Testis (tissue), 5 donors: ENCODE measurements at places on chromosomes 13 and 19. TPM values are rescaled to one million over a fixed set of nuclear protein-coding genes. Genes with fewer than 3 reads are reported as not detected.

GRCh38 chr13:77896536-77896935 is 22.1 kb downstream of the EDNRB start:
- peak; percentile 44 for DNase-seq

DNA sequence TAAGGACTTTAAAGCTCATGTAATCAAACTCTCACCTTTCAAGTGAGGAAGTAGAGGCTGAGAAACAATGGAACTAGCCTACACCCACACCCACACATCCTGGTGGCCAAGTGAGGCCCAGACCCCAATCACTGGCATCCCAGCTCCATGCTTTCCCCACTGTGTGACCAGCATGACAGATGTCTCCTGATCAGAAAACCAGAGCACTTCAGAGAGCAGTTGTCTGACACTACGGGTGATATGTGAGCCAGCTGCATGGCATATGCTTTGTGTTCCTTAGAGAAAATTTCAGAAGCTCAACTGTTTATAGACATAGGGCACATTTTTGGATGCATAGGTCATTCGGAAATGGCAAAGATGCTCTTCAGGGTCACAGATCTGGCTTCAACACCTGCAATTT is 315.2 kb downstream of the NDFIP2 start:
- no peak for DNase-seq

- DNase-seq, result no peak
Observed at GRCh38 chr13:112837371-112838037, 131.5 kb upstream of the MCF2L start.

- DNase-seq, result no peak
Observed at GRCh38 chr13:37413161-37413560, 185.4 kb downstream of the POSTN start.

DNA sequence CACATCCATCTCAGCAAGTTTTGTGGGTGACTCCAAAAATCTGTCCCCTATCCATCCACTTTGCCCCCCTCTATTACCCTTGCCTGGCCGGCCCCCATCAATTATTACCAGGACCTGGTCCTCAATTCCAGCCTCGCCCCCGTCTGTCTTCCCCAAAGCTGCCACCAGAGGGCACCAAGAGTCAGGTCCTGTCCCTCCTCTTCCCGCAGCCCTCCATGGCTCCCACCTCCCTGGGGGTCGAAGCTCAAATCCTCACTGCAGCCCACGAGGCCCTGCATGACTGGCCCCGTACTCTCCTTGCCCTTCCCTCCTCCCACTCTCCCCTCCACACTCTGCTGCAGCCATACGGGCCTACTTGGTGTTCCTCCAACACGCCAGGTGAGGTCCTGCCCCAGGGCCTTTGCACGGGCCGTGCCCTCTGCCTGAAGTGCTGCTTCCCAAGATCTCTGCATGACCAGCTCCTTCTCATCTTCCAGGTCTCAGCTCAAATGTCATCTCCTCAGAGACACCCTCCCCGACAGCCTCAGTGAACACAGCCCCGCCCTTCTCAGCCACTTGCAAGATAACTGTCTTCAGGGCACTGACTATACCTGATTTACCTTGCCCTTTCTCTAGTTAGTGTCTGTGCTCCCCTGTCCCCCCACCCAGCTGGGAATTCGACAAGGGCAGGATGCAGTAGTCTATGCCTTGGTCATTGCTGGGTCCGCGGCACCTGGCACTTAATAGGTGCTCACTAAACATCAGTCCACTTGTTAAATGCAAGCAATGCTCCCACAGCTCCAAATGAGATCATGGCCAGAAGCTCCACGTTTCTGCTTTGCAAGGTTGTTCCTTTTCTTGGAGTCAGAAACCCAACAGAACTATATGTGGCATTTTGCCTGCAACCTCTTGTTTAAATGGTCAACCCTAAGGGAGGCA is 16.8 kb upstream of the SEMA6B start:
- peak; percentile 73 for DNase-seq

DNA sequence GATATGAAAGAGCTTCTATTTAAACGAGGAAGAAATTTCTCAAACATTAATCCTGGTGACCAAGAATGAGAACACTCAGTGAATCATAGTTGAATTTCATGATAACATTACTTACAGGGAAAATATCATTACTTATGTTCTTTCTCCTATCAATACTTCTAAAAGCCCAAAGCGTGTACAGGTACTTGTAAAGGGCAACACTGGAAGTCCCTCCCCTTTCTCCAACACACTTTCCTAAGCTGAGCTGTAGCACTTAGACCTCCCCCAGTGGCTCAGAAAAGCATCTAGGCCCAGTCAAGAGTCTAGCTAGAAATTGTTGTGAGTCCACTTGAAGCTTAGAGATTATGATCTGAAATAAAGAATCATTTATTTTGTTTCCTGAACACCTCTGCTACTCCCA is 150.7 kb downstream of the ABCC4 start:
- no peak for DNase-seq

DNA sequence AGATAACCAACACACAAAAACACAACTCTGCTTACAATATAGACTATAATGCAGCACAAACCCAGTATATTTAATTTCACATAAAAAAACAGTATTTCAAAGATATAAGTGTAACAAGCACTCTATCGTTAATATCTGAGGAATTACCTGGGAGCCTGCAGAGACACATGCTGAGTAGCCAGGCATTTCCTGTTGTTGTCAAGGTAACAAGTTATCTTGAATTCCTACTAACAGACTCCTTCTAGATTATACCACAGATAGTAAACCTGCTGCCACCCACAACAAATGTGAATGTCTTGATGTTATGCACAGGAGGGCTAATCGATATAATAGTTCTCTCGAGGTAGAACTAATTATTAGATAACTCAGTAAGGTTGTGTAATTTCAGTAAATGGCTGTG is 826.0 kb upstream of the PRR20A start:
- DNase-seq, result no peak

DNA sequence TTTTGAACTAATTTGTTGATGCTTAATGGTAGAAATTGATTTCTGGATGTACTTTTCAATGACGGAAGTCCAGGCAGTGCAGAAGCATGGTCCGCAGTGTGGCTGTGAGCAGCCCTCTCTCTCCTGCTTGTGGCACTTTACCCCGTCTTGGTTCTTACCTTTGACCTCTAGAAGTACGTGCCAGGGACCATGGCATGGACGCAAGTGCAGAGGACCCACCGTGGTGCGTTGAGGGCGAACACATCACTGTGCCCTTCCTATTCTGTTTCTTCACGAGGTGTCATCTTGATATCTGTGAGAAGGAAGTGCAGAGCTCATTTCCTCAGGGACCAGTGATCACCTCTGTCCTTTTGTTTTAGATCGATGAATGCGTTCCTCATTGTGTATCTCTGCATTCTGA is 135.2 kb downstream of the ATP11A start:
- no peak for DNase-seq

DNA sequence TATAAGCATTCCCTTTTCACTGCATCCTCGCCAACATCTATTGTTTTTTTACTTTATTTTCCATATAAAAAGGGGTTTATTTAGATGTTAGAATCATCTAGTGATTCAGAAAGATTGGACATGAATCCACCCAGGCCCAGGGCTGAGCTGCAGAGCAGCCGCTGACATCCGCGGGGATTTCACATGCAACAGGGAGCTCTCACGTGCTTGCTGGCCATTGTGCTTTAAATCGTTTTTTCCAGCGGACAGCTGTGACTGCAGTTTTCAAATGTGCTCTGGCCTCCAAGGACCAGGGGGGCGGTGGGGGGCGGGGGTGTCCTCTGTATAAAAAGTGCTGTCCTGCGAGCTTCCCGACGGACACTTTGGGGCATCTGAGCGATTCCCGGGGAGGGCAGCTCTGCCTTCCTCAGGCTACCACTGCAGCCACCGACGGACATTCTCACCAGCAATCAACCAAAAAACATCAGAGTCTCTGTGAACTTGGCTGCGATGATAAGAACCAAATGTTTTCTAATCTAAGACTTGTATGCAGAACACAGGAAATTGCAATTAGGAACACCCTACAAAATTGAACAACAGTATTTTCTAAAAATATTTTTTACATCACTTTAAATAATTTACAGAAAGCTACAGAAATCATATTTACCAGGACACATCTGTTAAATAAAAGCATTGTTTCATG is 12.6 kb downstream of the RB1 start:
- DNase-seq, result no peak

GRCh38 chr13:23069566-23069965 is 111.2 kb upstream of the SGCG start:
- DNase-seq, result no peak

- no peak for DNase-seq
Observed at GRCh38 chr13:44819245-44819644, 170.0 kb downstream of the NUFIP1 start.

- DNase-seq, result no peak
Observed at GRCh38 chr19:14540741-14541525, 11.5 kb downstream of the TECR start.

DNA sequence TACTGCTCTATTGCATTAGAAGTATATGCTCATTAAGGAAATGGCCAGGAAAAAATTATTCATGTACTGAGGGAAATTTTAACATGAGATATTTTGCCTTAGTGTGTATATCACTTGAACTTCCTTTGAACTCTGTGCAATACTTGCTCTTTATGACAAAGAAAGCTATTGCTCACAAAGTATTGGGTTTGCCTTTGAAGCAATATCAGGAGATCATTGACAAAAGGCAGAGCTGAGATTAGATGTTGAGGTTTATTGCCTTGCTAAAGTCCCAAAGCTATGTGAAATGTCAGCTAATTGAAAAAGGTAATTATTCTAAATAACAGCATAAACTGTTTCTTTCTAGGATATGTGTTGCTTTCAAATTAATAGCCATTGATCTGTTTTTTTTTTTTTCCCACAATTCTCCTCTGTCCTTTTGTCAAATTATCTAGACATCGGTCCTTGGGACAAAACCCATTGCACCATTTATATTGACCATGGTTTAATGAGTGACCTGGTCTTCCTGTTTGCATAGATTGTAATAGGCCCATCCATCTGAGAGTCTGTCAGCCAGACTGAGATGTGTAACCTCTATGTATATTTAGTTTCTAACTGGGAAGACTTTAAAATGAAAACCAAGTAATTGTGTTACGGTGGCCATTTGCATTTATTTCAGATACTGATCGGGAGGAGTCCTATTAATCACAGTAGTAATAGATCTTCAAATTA is 752.7 kb upstream of the GPC6 start:
- DNase-seq, result no peak

- DNase-seq, result no peak
Observed at GRCh38 chr13:111325941-111326620, 5.6 kb downstream of the TEX29 start.

DNA sequence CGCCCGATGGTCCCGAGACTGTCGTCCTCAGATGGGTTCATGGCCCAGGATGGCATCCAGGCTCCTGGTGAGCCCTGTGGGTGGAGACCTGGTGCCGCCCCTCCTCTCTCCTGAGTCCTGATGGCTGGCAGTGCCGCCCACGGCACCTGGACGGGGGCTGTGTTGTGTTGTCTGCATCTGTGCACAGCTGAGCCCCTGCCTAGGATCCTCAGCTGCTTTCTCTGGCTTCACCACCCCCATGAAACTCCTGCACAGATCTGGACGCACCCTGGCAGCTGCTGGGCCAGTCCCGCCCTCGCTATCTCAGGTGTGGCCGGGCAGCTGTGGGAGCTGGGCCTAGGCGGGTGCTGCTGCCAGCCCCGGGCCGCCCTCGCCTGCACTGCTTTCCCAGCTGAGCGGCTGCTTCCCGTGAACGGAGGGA is 27.7 kb downstream of the MCF2L start:
- no peak for DNase-seq

DNA sequence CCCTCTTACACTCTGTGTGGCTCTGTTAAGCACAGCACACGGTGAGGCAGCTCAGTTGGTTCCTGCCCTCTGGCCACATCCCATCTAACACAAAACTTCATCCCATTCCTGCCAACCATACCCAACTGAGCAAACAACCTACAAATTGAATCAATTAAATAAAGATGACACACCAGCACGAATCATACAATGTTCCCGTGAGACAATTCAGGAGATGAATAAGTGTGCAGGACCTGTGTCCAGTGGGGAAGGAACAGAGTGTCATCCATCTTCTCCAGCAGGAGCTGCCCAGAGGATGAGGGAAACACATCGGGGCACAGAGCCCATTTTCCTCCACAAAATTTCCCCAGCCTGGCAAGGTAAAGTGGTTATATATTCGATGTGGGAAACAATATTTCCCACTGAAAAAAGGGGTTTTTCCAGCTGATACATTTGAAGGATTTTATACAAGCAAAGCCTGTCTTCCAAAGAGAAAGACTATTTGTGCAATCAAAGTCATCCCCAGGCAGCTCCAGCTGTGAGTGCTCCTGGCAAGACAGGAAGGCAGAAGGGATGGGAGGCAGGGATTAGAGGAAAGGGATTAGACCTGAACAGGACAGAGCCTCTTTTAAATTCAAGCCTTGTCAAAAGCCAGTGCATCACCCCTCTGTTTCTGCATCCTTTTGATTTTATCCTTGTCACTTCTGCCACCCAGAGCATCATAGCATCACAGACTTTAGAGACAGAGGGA is 240.2 kb downstream of the LHFPL6 start:
- DNase-seq, result no peak

DNA sequence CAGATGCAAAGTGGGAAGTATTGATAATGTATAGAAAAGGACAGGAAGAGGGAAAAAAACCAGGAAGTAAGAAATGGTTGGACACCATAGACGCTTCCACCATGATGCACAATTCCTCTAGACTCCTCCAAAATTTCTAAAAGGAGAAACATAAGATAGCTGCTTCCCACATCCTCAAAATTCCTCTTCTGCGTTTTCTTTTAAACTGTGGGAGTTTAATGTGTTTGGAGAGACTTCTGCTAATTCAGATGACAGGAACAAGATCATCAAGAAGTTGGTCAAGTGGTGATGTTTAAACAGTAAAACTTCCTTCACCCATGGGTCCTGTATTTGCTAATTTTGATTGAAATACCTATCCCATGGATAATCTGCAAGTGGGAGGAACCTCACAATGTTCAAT is 130.2 kb downstream of the IRS2 start:
- DNase-seq, result no peak

- peak; percentile 43 for DNase-seq
Observed at GRCh38 chr19:45638930-45639729, at the start of gene EML2. EML2 (minus strand) TSS chr19:45639397; CDS start chr19:45639376, 21 bp downstream.

GRCh38 chr13:37364007-37364406 is 234.6 kb downstream of the POSTN start:
- DNase-seq, result no peak

DNA sequence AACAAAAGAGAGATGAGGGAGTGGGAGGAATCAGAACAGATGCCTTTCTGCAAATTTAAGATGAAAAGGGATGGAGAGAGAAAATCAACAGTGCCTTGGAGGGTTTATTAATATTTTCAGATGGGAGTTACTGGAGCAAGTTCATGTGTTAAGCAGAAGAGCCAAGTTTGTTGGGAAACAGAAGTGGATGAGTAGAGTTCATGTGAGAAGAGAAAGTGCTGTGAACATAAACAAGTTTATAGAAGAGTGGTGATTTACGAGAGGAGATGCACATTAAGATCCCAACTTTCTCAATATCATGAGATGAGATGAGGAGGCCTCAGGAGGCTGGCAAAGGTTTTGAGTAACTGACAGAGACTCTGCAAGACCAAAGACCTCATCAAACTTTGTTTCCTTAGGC is 274.1 kb upstream of the HTR2A start:
- no peak for DNase-seq

The TTYH1 gene
- polyA plus RNA-seq, result 126 TPM

The FCER2 gene
- 1.1 TPM for polyA plus RNA-seq

The ALKBH6 gene
- polyA plus RNA-seq, result 11.9 TPM

The ZNF226 gene
- polyA plus RNA-seq, result 27.4 TPM

The TNFSF11 gene
- polyA plus RNA-seq, result 1.8 TPM

The ZNF382 gene
- 5.9 TPM for polyA plus RNA-seq

The PABPC3 gene
- 66.0 TPM for polyA plus RNA-seq

The ARMC6 gene
- polyA plus RNA-seq, result 62.0 TPM

The HIPK4 gene
- polyA plus RNA-seq, result 32.8 TPM

The ZNF135 gene
- 14.5 TPM for polyA plus RNA-seq

The CLDND2 gene
- 41.2 TPM for polyA plus RNA-seq

The DCT gene
- polyA plus RNA-seq, result 2.1 TPM

The ZNF69 gene
- 2.5 TPM for polyA plus RNA-seq
